Urinary bladder (tissue), 4 donors: ENCODE measurements at places on chromosomes 3 and 15. TPM values are rescaled to one million over a fixed set of nuclear protein-coding genes. Genes with fewer than 3 reads are reported as not detected.

DNA sequence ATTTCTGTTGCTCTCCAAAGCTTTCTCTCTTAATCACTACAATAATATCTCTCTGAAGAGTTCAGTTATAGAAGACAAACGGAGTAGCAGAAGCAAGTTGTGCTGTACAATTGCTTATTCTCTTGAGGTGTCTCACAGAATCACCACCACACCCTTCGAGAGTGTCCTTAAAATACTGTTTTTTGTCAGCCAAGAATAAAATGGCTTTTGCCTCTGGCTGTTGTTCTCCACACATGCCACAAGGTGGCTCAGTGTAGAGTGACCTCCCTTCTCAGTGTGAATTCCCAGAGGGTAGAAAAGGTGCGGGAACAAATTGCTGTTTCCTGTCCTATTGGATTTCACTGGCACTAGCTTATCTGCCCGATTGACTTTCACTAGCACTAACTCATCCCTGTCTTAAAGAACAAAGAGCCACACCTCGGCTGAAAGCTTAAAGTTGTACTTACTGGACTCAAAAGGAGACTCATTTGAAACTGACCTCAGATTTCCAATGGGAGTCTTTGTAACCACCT, 134.2 kb upstream of the SATB1 start:
- no peak for DNase-seq

DNA sequence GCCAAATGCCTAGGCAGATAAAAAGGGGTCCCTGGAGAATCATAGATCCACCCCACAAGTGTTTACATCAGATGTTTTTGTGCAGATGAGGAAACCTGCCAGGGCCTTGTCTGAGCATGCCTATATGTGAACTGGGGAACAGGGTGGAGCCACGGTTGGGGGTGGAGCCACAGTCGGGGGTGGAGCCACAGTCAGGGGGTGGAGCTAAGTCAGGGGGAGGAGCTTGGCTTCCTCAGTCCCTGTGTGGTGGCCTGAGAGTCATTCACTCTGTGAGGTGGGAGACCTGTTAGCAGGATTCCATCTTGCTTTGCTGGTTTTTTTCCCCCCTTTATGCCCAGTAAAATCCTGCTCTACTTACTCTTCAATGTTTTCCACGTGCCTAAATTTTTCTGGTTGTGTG, 57.8 kb upstream of the TGFBR2 start:
- DNase-seq, result no peak

DNA sequence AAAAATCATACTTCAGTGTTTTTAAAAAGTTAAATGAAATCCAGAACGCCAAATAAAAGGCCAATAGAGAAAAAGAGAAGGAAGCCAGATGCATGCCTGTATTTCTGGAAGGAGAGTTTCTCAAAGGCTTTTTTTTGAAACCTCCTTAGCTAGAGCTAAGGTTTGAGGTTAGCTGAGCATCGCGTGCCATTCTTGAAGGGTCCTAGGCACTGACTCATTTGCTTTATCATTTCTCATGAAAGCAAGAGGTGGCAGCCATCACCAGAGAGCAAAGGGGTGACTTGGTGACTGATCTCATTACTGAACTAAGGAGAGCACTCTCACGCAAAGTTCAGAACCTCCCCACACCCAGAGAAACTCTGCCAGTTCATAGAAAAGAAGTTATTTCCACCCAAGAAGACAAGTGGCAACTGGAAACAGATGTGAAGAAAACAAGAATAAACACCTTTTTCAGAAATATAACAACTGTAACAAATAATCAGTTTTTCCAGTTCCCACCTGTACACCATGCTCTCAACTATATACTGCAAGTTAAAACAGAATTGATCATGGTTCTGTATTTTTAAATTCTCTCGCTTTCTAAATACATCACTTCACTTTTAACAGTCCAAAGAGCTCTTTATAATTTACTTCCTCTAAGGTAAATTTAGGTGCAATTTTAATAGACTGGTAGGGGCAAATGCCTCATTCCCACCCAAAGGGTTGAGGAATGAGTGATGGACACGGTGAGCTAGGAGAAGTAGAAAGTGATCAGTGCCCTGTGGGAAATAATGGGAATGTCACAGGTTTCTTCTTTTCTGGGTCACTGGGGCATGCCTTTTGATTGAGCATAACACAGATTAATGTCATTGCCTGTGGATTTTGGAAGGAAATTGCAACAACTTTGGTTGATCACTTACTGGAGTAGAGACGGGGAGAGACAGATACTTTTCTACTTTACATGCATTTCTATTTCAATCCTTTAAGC, 24.7 kb downstream of the GPR15 start:
- no peak for DNase-seq

CHST14 gene
- 11.8 TPM for total RNA-seq

OR5K2 gene
- total RNA-seq, result not detected

DNA sequence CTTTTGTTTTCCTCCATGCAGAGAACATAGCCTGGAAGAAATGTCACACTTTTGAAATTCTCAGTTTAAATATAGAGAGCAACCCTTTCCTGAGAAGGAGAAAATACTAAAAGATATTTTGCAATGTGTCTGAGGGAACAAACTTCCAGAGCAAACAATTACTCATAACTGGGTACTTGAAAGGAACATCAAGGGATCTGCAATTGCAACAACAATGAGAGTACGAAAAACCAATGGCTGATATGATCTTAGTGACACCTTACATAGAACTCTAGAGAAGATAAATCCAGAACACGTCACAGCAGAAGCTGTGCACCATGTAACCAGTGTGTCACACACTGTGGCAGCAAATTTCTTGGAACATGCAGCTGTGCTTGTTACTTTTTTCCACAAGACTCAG, 14.6 kb upstream of the ARPP21 start:
- no peak for DNase-seq

DNA sequence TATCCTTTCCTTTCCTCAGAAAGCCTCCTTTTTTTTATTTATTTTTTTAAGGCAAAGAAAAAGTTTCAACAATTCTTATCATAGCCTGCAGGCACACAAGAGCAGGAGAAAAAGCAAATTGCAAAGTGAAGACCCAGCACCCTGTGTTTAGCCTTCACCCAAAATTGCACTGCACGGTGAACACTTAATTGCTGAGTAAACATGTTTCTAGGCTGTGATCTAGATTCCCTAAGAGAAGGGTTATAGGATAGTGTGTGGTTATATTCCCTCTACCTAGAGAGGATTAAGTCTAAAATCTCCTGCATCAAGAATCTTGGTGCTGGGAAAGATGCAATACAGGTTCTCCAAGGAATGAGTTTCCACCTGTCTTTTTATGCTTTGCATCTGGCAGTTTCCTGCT, 70.2 kb upstream of the BFSP2 start:
- DNase-seq, result no peak

DISP2 gene
- 0.63 TPM for total RNA-seq

TTLL13 gene
- not detected for total RNA-seq

CHST2 gene
- total RNA-seq, result 18.5 TPM

DNA sequence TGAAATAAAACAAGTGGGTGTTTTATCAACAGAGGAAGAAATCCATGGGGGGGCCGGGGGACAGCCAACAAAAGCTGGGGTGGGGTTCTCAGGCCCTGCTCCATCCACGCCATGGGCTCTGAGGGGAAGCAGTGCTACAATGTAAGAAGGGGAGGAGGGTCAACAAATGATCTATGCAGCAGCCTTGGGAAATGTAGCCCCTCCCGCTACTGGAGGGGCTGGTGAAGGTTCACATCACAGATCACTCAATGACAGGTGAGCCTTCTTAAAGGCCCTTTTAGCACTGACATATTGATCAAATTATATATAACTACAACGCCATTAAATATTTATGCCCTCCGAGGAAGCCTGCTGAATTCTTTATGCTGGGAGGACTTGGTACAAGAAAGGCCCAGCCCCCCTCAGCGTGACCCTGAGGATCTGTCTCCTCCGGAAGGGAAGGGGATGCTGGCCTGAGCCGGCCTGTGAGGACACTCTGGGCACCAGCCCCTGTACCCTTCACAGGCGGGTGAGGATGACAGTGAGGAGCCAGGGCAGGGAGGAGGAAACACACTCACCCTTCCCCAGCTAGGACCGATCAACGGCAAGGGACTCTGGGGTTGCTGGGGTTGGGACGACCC, 15.3 kb downstream of the TLE3 start:
- DNase-seq, result no peak

DNA sequence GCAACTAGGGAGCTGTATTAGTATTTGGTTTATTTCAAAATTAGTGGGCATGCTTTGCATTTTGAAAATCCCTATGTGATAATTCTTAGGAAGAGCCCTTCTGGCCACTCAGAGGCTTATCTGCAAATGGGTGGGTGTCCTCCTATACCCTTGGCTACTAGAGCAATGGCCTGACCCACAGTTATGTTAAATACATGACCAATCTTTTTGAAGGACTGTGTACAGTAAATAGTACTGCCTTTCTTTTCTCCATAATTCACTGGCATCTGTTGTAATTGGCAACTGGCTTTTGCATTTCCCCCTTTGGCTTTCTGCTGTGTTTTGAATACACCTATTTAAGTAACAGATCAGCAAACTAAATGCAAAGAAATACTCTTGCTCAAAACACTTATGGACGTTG, 175.4 kb downstream of the ANXA2 start:
- DNase-seq, result no peak

APOD gene
- total RNA-seq, result 11.7 TPM

GRCh38 chr15:39874890-39875549, 45.0 kb downstream of the GPR176 start:
- DNase-seq, result no peak
